ENCODE measurements at places on chromosomes 3 and 15.

- DNase-seq = peak; percentile 91
- peak overlapping the region; percentile 81 for H3K27ac ChIP-seq
- peaks cover 24% of the 10 kb centered on the region for H3K4me1 ChIP-seq
- no peaks in the 10 kb centered on the region for H3K36me3 ChIP-seq
- H3K4me3 ChIP-seq = peak overlapping the region; percentile 55
Observed at GRCh38 chr15:98548139-98548971, 100.0 kb upstream of the IGF1R start.

DNA sequence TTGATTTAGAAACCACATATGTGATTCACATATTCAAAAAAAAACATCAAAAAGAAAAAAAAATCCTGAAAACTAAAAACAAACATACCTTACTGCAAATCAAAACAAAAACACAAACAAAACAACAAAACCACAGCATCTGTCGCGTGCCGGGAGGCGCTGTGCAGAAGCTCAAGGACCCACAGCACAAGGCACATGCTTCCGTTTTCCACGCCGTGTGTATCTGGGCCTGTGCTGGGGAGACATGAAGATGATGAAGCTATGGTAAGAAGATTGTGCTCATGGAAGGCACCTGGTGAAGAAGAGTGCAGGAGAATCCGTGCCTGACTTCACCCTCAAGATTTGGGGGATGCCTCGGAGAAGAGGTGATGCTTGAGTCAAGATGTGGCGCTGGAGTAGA is 788.9 kb upstream of the ARRDC4 start:
- no peaks in the 10 kb centered on the region for H3K4me1 ChIP-seq
- H3K36me3 ChIP-seq = no peaks in the 10 kb centered on the region
- H3K27ac ChIP-seq = no peak overlapping the region
- DNase-seq = no peak
- no peak overlapping the region for H3K4me3 ChIP-seq
- H3K27me3 ChIP-seq = no peaks in the 10 kb centered on the region

GRCh38 chr3:42846685-42847522 is 28.8 kb downstream of the CYP8B1 start:
- H3K27me3 ChIP-seq = no peaks in the 10 kb centered on the region
- H3K4me1 ChIP-seq = peaks cover 28% of the 10 kb centered on the region
- H3K4me3 ChIP-seq = no peak overlapping the region
- DNase-seq = no peak
- H3K27ac ChIP-seq = peak overlapping the region; percentile 67

- no peaks in the 10 kb centered on the region for H3K36me3 ChIP-seq
- no peaks in the 10 kb centered on the region for H3K27me3 ChIP-seq
- DNase-seq = no peak
- no peak overlapping the region for H3K4me3 ChIP-seq
- H3K27ac ChIP-seq = no peak overlapping the region
- H3K4me1 ChIP-seq = no peaks in the 10 kb centered on the region
Observed at GRCh38 chr3:54793171-54793570, 134.7 kb downstream of the LRTM1 start.

- no peak overlapping the region for H3K27ac ChIP-seq
- H3K27me3 ChIP-seq = no peaks in the 10 kb centered on the region
- DNase-seq = no peak
- no peaks in the 10 kb centered on the region for H3K4me1 ChIP-seq
- H3K4me3 ChIP-seq = no peak overlapping the region
Observed at GRCh38 chr3:129453732-129454131, 13.7 kb downstream of the IFT122 start.

GRCh38 chr3:115709931-115710330 is 86.6 kb downstream of the GAP43 start:
- no peak overlapping the region for H3K27ac ChIP-seq
- no peaks in the 10 kb centered on the region for H3K4me1 ChIP-seq
- H3K36me3 ChIP-seq = no peaks in the 10 kb centered on the region
- no peak for DNase-seq

- no peaks in the 10 kb centered on the region for H3K36me3 ChIP-seq
- no peaks in the 10 kb centered on the region for H3K27me3 ChIP-seq
- no peak overlapping the region for H3K27ac ChIP-seq
- no peak overlapping the region for H3K4me3 ChIP-seq
- DNase-seq = no peak
Observed at GRCh38 chr15:39499681-39500080, 81.2 kb upstream of the THBS1 start.

- peaks cover 30% of the 10 kb centered on the region for H3K4me1 ChIP-seq
- peak; percentile 87 for DNase-seq
- peak within 1 kb of the TSS; percentile 86 for H3K27ac ChIP-seq
- no peaks in the 10 kb centered on the region for H3K36me3 ChIP-seq
- peak within 1 kb of the TSS; percentile 78 for H3K4me3 ChIP-seq
Observed at GRCh38 chr15:48645558-48646330, at the start of gene FBN1. FBN1 (minus strand) TSS chr15:48645709; CDS start chr15:48644769, 940 bp downstream.

DNA sequence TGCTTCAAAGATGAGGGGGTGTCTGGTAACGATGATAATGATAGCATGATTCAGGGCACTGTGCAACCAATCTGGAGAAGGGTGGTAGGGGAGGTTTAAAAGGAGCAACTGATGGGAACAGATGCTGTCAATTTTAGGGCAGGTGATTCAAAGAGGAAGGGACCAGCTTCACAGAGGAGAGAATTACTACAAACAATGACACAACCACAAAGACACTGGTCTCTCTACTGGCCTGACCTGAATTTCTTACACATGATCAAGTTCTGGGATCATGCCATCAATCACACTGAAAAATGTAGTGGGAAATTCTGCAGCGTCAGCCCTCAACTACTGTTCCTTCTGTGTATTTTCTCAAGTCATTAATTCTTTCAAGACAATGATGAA is 2.6 kb upstream of the CDV3 start:
- H3K4me3 ChIP-seq = no peak overlapping the region
- H3K36me3 ChIP-seq = peaks cover 3% of the 10 kb centered on the region
- H3K27ac ChIP-seq = peak overlapping the region; percentile 67
- peaks cover 24% of the 10 kb centered on the region for H3K4me1 ChIP-seq
- H3K27me3 ChIP-seq = no peaks in the 10 kb centered on the region

GRCh38 chr3:100696161-100696560 is 13.1 kb upstream of the TFG start:
- H3K4me3 ChIP-seq = no peak overlapping the region
- H3K27me3 ChIP-seq = peaks cover 30% of the 10 kb centered on the region
- H3K27ac ChIP-seq = no peak overlapping the region
- no peaks in the 10 kb centered on the region for H3K36me3 ChIP-seq

DNA sequence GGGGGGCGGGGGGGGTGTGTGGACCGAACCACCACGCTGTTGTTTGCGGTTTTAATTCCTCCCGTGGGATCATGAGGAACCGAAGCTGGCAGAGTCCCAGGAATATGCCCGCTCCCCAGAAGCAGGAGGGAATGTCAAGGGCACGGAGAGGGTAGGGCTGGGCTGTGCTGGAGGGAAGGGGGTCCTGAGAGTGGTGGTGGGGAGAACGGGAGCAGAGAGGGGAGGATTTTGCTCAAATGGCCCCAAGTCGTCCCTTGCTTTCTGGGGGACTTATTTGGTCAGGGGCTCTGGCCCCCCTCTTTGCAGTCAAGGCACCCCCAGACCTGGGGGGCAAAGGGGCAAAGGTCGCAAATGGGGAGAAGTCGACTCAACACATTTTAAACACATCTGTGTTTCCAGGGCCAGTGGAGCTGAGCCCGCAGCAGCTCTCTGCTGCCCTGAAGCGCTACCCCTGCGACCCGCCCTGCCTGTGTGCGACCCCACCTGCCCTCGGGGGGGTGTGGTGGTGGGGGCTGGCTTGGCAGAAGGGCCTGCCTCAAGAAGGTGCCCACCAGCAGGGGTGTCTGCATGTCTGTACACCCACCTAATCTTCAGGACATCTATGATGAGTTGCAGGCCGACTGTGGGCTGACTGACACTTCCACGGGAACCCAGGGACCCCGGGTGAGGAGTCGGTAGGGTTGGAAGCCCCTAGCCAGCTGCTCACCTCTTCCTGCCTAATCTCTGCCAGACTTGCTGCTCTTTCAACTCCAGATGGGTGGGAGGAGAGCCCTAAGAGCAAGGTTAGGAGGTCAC is 602 bp upstream of the ATP2B2 start:
- peaks cover 11% of the 10 kb centered on the region for H3K4me1 ChIP-seq
- H3K27me3 ChIP-seq = peaks cover 45% of the 10 kb centered on the region
- peak overlapping the region; percentile 42 for H3K4me3 ChIP-seq
